Stimulated activated CD8-positive, alpha-beta memory T cell treated with anti-CD3 and anti-CD28 coated beads, Interleukin-15, amount 100 ng/mL, for 1 hour (primary cell): ENCODE measurements at places on chromosomes 4 and X.

DNA sequence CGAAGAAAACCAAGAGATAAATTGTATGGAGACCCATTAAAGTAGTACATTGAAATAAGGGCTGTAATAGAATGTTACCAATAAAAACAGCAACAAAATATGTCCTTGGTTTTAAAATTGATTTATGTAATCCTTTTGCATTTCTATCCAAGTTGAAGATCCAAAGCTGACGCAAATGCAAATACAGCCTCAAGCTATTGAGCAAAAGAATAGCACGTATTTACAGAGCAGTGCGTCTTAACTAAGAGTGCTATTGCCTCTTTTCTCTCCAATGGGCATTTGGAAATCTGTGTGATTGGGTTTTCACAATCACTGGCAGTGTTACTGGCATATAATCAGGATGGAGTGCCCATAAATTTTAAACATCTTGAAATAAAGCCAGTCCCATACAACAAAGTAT is 417.4 kb downstream of the TLL1 start:
- DNase-seq: no peak

GRCh38 chr4:42628740-42629139 is 28.2 kb downstream of the ATP8A1 start:
- no peak for DNase-seq

DNA sequence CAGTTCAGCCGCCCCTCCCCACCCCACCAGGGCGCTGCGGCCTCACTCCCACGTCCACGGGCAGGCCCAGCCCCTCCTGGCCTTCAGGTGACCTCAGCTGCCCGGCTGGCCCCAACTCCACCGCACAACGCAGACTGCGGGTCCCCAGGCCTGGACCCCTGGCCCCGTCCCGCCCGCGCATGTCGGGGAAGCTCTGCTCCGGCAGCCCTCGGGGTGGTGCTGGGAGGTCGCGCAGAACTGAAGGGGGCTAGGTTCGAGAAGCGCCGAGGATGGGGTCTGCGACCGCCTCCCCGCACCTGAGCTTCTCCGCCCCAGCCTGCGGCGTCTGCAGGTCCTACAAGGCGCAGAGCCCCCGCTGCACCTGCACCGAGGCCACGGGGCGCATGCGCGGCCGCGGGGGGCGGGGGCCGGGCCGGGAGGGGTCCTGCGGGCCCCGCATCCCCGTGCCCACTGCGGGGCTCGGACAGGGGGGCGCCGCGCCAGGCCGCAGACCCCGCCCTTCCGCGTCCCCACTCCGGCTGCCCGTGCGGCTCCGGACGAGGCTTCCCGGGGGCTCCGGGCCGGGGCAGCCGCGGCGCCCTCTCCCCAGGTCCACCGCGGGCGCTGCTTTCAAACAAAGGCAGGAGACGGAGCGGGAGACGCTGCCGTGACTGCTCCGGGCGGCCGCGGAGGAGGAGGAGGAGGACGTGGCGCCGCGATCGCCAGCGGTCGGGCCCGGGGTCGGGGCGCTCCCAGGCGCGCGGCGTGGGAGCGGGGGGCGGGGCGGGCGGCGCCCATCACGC is 672 bp upstream of the NAT8L start:
- no peak for DNase-seq

GRCh38 chrX:13190051-13190450 is 129.8 kb downstream of the ATXN3L start:
- DNase-seq: no peak

GRCh38 chr4:15847746-15848145 is 69.6 kb downstream of the CD38 start:
- no peak for DNase-seq

- DNase-seq: no peak
These were observed 54.4 kb downstream of the SMAD1 start for GRCh38 chr4:145536044-145536443.

GRCh38 chrX:35711281-35711680 is 86.9 kb upstream of the MAGEB16 start:
- no peak for DNase-seq
